ENCODE measurements at places on chromosomes 3 and 15.

GRCh38 chr15:76151599-76151974 lies 91.8 kb downstream of the TMEM266 start:
- DNase-seq, result no peak

DNA sequence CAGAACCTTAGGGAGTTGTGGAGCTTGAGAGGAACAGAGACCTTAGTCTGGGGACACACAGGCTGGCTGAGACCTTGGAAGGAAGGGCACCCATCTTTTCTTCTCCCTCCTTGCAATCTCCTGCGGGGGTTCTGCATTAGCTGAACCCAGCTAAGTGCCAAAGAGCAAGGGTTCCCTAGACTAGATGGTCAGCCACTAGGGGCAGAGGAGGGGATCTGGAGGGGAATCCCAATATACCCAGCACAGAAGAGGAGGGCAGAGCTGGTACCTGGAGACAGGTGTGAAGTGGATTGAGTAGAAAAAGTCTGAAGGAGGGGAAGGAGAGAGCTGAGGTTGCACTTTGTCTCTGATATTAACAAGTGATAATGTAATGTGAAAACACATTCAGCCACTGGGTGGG lies 212.8 kb downstream of the ADAMTS9 start:
- DNase-seq, result no peak

DNA sequence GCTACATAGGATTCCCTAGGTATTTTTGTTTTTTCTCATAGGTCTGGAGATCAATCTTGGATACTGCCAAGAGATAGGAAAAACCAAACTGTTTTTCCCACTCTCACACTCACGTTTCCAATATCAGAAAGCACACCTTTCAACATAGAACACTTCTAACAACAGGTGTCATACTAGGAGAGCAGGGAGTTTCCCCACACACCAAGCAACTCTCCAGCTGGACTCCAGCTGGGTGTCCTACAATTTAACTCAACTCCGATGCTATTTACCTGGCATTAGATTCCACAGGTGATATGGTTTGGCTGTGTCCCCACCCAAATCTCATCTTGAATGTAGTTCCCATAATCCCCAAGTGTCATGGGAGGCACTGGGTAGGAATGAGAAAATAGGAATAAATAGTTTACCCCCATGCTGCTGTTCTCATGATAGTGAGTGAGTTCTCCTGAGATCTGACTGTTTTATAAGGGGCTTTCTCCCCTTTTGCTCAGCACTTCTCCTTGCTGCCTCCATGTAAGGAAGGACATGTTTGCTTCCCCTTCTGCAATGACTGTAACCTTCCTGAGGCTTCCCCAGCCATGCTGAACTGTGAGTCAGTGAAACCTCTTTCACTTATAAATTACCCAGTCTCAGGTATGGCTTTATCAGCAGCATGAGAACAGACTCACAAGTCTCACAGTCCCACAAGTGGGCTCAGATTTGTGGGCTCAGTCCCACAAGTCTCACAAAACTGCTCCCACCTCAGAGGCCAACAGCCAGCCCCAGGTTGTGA lies 354.5 kb upstream of the THBS1 start:
- DNase-seq, result no peak

- no peak for DNase-seq
These were observed 70.8 kb downstream of the HOMER2 start for GRCh38 chr15:82881747-82882146.

DNA sequence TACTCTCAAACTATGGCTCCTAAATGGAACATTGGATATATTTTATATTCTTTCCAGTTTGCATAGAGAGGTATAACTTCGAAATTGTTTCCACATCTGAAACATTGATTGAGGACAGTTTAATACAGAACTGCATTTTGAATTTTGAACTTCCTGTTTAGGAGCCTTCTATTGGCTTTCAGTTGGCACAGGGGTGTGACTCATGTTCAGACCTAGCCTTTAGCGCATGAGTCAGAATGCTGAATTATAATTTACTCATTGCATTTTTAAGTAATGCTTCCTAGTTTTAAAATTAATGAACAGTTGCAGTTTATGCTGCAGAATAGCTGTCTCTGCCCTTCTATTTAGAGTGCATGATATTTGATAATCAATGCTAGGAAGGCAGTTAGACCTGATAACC lies 751.7 kb downstream of the CADM2 start:
- DNase-seq, result no peak

GRCh38 chr3:102255736-102256135 lies 179.1 kb upstream of the ZPLD1 start:
- DNase-seq, result no peak

DNA sequence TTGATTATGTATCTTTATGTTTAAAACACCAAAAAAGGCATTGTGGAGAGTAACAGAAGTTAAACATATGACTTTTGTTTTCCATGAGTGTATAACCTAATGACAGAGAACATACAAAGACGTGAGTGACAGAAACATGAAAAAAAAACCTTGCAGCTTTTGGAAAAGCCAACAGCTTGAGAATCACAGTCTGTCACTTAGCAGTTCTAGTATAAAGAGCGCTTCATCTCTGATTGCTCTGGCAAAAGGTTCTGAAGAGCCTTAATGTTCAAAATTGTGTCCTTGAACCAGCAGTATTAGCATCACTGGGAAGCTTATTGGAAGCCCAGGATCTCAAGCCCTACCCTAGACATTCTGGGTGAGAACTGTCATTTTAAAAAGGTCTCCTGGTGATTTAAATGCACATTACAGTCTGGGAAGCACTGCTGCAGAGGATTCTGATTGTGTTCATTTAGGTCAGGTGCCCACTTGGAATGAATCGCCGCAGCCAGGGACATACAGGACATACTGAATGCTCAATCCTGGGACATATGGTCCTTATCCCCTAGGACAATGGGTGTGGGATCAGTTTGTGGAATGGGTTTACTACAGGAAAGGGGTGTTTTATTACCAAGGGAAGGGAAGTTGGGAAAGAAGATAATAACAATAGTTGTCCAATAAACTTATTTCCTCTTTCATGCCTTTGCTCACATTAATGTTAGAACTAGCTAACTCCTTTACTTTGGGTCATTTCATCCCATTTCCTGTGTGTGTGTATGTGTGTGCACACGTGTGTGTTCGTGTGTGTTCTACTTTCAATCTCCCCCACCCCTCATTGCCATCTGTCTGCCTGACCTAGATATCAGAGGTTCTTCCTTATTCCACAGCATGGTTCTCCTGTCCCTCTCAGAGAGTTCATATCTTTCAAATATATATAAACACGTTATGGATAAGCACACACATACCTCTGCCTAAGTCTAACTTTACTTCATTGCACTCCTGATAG lies 55.0 kb downstream of the LRRC49 start:
- DNase-seq, result no peak

- DNase-seq, result no peak
These were observed 175.3 kb upstream of the HES1 start for GRCh38 chr3:193960487-193961274.

- peak; percentile 89 for DNase-seq
These were observed 9.8 kb downstream of the ONECUT1 start for GRCh38 chr15:52780172-52780980.

DNA sequence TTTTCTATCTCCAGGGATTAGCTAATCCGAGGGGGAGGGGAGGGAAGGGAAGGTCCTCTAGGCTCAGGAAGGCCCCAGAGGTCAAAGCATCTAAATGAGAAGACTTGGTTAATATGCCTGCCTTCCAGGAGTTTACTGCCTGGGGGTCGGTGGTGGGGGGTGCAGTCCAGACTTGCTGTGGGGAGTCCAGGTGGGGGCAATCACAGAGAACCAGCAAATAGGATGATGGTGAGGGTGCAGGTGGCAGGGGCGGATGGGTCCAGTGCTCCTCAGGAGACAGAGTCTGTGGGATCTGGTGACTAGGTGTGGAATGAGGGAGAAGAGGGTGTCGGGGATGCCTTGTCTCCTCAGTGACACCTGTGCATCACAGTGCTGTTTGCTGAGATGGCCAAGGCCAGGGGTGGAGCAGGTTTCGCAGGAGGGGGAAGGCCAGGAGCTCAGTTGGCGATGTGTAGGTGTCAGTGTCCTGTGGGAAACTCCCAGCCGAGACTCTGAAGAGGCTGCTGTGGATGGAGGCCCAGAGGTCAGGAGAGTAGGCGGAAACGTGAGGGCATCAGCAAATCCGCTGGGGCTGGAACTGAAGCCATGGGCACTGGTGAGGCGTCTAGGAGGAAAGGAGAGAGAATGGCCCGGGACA lies 8.1 kb downstream of the CFAP100 start:
- DNase-seq, result no peak

DNA sequence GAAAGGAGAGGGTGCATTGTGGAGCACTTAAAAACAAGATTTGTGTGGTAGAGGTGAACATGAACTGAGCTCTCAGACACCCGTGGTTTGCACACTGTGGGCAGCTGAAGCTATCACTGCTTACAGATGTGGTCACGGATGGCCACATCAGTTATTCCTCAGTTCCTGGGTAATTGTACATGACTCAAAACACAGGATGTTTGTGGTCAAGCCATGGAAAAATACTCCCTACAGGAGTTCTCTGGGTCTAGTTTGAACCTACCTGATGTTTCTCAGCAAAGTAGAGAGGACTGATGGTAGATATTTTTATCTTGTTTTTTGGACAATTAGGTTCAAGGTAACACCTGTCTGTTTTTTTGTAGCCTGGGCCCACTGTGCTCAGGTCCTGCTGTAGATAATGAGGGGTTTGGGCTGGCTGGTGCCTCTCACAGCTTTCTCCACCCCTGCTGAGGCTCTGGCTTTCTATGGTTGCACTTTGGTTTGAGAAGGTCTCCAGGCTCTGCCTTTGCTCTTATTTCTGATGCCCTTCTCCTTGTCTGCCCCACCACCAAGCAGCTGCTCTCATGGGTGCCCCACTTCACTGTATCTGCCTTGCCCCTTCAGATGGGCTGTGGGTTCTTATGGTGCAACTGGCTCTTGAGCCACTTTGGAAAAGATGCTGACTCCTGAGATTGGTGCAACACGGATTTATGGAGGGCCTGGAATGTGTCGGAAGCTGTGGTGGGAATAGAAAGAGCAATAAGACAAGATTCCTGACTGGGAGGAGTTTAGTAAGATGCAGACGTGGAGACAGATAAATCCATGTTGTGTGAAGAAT lies 40.1 kb downstream of the CDCP1 start:
- DNase-seq, result peak; percentile 33

GRCh38 chr3:115494826-115495225 lies 128.5 kb upstream of the GAP43 start:
- no peak for DNase-seq

- no peak for DNase-seq
These were observed 2.7 kb downstream of the RPL22L1 start for GRCh38 chr3:170867143-170867937.

DNA sequence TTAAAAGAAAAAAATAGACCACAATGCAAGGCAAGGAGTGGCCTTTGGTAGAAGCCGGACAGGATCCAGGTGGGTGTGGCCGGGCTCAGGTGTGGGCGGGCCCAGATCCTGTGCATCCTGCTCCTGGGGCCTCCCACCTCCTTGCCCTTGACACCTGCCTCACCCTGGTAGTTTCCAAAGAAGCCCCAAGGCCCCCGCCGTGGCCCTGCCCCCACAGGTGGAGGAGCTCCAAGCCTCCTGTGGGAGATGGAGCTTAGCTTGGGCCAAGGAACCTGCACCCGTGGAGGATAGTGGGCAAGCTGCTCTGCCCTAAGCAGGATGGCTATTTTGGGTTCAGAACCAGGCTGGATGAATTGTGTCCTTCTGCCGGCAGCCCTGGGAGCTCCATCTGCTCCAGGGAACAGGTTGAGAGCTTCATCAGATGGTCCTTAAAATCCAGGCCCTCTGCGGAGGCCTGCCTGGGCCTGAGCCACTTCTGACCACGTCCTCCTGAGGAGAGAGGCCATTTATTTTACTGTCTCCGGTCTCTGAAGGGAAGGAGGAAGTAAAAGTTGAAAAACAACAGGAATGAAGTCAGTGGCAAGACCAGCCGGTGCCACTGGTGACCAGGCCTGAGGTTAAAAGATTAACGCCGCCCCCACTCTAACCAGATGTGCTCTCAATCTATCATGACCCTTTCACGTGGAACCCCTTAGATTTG lies 53.9 kb upstream of the KLF13 start:
- DNase-seq, result no peak

GRCh38 chr15:51760805-51761204 lies 9.4 kb downstream of the TMOD2 start:
- DNase-seq, result no peak

GRCh38 chr15:48451736-48452135 lies 120.5 kb downstream of the DUT start:
- DNase-seq, result no peak

- DNase-seq, result peak; percentile 46
These were observed 1.0 kb downstream of the C15orf61 start for GRCh38 chr15:67521783-67522568.

DNA sequence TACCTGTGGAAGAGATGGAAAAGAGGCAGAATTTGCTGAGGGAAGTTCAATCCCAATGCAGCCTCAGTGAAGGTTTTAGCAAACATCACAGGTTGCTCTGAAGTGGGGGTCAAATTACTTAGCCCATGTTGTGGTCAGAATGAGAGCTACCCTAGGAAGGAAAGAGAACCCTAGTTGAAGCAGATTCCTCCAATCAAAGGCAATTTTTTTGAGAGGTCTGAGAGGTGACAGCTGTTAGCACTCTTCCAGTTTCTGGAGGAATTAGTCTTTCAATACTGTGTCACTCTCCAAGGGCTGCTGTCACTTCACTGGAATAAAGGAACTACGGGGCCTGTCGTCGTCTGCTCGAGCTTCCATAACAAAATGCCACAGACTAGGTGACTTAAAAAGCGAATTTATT lies 584.2 kb upstream of the DPPA4 start:
- no peak for DNase-seq

DNA sequence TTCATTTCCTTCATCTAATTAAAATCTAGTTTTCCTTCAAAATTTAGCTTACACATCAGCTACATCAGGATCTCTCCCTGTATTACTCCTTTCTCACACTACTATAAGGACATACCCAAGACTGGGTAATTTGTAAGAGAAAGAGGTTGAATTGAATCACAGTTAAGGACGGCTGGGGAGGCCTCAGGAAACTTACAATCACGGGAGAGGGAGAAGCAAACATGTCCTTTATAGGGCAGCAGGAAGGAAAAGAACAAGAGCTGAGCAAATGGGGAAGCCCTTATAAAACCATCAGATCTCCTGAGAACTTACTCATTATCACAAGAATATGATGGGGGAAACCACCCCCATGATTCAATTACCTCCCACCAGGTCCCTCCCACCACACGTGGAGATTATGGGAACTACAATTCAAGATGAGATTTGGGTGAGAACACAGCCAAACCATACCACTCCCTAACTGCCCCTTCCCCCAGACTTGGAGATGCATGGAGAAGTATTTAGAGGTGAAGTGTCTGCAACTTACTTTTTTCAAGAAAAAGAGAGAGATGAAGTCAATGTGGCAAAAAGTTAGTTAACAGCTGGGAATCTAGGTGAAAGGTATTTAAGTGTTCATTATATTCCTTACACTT lies 21.3 kb downstream of the PRTG start:
- DNase-seq, result no peak

DNA sequence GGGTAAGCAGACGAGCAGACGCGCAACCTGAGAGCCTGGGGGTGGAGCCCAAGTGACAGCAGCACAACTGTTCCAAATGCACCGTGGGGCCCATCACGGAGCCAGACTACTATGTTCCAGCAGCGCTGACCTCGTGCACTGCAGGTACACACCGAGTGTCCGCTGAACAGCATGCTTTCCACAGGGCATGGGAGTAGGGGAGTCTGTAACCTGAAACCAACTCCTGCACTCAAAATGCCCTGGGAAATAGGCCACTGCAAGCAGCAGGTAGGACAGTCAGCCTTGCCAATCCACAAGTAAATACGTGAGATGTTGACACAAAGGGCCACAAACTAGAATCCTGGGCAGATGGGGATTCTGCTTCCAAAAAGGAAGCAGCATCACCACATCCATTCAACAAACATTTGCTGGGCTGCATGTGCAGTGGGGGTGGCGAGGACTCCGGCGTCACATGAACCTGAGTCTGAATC lies 73.9 kb downstream of the TBC1D2B start:
- DNase-seq, result no peak

- DNase-seq, result no peak
These were observed 93.6 kb downstream of the CDIN1 start for GRCh38 chr15:36673039-36673438.

All from AML-193 (cell line).